Fibroblast of lung (primary cell): ENCODE measurements at places on chromosomes 3 and 15.
A peak's percentile ranks its signal among the peaks of the same experiment; 100 is the strongest.

DNA sequence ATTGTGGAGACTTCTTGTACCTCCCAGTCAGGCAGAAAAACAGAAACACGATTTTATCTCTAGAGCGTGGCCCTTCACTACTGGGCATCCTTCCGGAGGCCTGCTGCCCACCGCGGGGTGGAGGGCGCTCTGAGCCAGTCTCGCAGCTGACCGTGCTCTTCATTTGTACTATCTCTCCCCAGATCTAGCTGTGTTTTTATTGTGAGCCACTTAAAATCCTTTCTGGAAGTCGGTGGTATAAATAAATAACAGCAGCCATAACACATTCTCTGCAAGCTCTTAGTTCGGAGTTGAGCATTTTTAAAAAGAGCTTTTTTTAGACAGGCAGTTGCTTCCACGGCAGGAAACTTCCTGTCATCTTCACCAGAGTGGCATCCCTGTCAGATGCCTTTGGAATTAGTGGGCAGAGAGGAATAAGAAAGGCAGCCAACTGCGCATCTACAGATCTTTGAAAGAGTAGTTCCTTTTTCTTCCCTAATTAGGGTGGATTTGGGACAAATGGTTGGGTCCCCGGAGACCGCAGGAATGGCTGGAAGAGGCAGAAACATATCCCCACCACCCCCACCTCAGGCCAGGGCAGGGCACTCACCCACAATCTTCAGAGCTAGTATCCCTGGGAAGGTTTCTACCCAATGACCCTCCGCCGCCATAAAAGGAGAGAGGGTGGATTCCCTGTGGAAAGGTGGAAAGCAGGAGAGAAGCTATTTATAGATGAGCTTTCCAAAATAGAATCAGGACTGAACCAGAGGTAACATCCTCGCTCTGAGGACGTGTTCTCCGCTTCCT lies 91.1 kb downstream of the TOP2B start:
- peak; percentile 9 for DNase-seq

- peak; percentile 82 for DNase-seq
Measured at GRCh38 chr15:39778021-39778420, 4.6 kb downstream of the FSIP1 start.

- peak; percentile 82 for DNase-seq
Measured at GRCh38 chr15:63135804-63136203, 14.1 kb downstream of the LACTB start.

DNA sequence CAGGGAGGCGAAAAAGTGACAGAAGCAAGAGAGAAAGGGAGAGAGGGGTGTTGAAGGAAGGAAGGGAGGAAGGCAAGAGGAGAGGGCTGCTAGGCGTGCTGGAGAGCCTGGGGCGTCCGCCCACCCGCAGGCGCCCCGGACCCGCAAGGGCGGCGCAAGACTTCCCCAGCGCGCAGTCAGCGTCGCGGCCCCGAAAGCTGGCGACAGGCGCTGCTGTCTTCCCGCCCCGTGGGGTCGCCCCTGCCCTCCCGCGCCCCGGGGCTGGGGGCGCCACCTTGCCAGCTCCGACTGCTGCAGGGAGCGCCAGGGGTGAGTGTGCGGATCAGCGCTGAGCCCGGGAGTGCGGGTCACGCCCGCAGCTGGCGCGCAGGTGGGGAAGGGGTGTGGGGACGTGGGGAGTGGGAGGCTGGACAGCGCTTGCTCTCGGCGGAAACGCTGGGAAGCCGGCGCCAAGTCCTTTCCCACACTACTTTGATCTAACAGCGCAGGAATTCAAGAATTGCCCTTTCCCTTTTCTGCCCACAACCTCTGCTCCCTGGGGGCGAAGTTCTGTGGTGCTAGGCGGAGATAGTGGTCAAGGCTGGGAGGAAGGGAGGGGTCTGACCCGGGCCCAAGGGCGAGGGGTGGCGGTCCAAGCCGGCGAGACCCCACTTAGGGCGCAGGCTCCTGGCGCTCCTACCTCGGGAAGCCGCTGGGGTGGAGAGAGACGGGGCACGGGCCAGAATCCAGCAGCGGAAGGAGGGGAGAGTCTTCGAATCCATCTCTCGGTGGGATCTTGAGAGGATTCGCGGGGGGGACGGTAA lies 266.1 kb downstream of the CGGBP1 start:
- DNase-seq: no peak

GRCh38 chr3:105232553-105232952 lies 134.2 kb upstream of the ALCAM start:
- no peak for DNase-seq

DNA sequence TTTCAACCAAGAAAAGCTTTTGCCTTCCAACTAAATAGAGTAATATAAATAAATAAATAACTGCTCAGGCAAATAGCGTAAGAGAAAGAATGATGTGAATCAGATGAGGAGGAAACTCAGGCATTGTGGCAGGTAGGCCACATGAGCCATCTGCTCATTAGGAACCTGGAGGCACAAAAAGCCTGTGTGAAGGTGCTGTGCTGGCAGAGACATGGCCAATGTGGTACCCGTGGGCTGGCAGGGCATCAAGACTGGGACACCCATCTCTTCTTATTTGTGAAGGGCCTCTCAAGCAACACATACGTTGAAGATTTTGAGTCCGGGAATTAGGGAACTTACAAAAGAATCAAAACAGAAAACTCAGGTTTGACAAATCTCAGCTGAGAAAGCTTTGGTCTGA lies 9.5 kb downstream of the ANKRD34C start:
- no peak for DNase-seq
